ENCODE measurements at places on chromosomes 13 and 19. TPM values are rescaled to one million over a fixed set of nuclear protein-coding genes. Genes with fewer than 3 reads are reported as not detected.
A peak's percentile ranks its signal among the peaks of the same experiment; 100 is the strongest.

The PSG4 gene
- 75.6 TPM for total RNA-seq

The RABAC1 gene
- total RNA-seq, result 138 TPM

The PRPF31 gene
- 162 TPM for total RNA-seq

The NLRP4 gene
- not detected for total RNA-seq

The CLEC4G gene
- not detected for total RNA-seq

- no peak for DNase-seq
Measured at GRCh38 chr19:18002347-18002850, 5.6 kb upstream of the ARRDC2 start.

- DNase-seq, result no peak
Measured at GRCh38 chr19:8456064-8456463, 11.3 kb downstream of the HNRNPM start.

DNA sequence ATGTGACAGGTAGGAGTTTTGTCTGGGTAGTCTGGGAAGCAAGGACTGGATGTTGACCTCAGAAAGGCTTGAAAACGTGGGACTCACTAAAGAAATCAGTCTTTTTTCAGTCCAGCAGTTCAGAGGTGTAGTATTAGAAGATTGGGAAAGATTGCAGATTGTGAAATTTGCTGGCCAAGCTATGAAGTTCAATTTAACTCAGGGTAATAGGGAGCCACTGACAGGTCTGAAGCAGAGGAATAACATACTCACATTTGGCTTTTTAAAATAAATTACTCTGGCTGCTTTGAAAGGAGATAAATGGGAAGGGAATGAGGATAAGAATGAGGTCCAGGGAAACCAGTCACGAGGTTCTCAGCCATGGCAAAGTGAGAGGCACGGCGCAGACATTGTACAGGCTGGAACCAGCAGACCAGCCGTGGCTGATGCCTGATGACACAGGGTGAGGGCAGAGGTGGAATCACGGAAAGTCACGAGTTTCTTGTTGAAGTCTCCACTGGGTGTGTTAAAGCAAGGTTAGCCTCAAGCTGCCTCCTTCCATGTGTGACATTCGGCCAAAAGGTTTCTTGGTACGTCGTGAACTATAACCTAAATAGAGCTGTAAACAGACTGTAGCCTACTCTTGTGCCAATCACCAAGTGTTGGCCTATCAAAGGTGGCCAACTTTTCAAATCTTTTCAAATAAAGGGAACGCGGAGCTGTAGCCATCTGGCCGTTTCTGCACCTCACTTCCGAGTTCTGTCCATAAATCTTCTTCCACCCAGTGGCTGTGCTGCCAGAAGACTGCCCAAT is 377.6 kb downstream of the IRS2 start:
- no peak for DNase-seq

DNA sequence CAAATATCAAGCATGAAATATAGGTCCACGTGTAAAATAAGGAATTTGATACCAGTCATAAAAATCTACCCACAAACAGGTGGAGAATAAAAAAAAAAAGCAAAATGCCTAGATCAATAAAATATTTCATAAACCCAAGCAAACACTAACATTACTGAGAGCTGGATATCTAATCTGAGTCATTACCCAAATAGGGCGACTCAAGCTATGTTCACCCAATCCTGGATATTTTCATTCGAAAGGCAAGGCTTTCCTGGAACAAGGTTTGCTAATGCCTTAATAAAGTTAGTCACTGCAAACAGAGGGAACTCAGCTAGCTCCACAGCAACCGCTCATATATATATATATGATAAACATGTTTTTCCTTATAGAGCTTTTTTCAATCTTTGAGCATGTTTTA is 33.5 kb upstream of the TM9SF2 start:
- DNase-seq, result peak; percentile 41

GRCh38 chr13:105177265-105177900 is 1358.1 kb downstream of the EFNB2 start:
- DNase-seq, result no peak

DNA sequence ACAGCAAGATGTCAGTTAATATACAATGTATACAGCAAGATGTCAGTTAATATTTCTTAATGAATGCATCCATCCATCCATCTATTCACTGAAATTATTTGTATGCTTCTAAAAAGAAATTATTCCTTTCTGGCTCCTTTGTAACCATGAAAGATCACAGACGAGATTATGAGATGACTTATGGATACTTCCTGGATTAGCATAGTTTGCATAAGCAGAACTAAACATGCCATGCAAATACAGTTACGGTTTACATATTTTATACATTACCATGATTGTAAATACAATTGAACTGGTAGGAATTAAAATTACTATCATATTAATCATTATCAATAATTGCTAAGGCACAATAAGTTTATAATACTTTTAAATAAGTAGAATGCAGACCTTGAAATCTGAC is 32.7 kb downstream of the NALCN start:
- DNase-seq, result no peak

- DNase-seq, result no peak
Measured at GRCh38 chr19:38952395-38953165, 21.8 kb downstream of the MRPS12 start.

- DNase-seq, result no peak
Measured at GRCh38 chr13:48656608-48657007, 2.9 kb downstream of the CYSLTR2 start.

DNA sequence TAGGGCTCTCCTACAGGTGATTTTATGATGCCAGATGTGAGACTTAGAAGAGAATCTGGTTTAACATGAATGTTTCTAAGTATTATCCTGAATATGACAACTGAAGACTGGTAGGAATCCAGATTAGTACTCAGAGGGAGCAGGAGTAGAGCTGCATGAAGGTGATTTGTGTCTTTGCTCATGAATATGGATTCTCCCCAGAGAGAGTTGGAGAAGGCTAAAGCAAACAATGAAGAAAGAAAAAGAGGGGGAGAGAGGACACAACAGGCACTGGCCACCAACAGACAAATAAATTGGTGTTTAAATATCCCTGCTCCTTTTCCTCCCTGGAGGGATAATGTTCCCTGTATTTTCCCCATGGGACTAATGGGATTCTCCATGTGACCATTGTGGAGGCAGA is 427.0 kb upstream of the KLF12 start:
- no peak for DNase-seq

GRCh38 chr13:31755803-31756212 is 16.5 kb downstream of the RXFP2 start:
- peak; percentile 80 for DNase-seq

DNA sequence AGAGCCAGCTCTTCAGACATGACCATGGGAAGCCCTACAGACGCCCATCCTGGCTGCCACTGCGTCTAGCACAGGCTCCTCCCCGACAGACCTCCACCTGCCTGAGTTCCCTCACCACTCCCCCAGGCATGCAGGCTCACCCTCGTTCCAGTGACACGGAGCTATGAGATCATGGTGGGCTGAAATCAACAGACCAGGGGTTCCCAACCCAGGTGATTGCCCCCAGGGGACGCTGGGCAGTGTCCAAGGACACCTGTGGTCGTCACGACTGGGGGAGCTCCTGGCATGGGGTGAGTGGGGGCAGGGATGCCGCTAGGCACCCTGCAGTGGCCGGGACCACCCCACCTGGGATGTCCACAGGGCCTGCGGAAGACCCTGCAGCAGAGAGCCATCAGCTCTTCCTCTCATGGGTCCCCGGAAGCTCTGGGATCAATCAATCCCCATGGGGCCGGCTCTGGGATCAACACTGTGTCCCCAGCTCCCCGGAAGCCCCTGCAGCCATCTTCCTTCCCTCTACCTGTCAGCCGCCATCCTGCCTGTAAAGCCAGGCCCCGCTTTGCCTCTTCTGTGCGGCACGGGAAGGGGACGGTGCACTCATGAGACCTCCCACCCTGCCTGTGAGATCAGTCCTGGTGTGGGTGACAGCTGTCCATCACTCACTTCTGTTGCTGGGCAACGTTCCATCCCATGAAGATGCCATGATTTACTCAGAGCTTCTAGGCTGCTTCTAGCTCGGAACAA is 12.8 kb upstream of the MADCAM1 start:
- no peak for DNase-seq

Measured in A172 (cell line).